Adrenal gland (tissue), 19 donors: ENCODE measurements at places on chromosomes 7 and 10. TPM values are rescaled to one million over a fixed set of nuclear protein-coding genes. Genes with fewer than 3 reads are reported as not detected.

- H3K36me3 ChIP-seq: no peaks in the 10 kb centered on the region
- H3K4me3 ChIP-seq: no peak overlapping the region
- H3K27ac ChIP-seq: peak overlapping the region; percentile 73
- no peak for DNase-seq
- no peaks in the 10 kb centered on the region for H3K27me3 ChIP-seq
- H3K4me1 ChIP-seq: peaks cover 8% of the 10 kb centered on the region
Observed at GRCh38 chr10:17001297-17001744, 128.3 kb downstream of the CUBN start.

- peak overlapping the region; percentile 80 for H3K4me3 ChIP-seq
- no peaks in the 10 kb centered on the region for H3K36me3 ChIP-seq
- peaks cover 14% of the 10 kb centered on the region for H3K4me1 ChIP-seq
- H3K27me3 ChIP-seq: no peaks in the 10 kb centered on the region
- H3K27ac ChIP-seq: peak overlapping the region; percentile 99
- peak; percentile 32 for DNase-seq
Observed at GRCh38 chr10:119651514-119652360, 557 bp downstream of the BAG3 start.

GRCh38 chr7:43482679-43483252, 100.1 kb upstream of the STK17A start:
- H3K27ac ChIP-seq: no peak overlapping the region
- H3K36me3 ChIP-seq: no peaks in the 10 kb centered on the region
- H3K4me1 ChIP-seq: no peaks in the 10 kb centered on the region
- H3K4me3 ChIP-seq: no peak overlapping the region
- H3K27me3 ChIP-seq: no peaks in the 10 kb centered on the region
- no peak for DNase-seq

DNA sequence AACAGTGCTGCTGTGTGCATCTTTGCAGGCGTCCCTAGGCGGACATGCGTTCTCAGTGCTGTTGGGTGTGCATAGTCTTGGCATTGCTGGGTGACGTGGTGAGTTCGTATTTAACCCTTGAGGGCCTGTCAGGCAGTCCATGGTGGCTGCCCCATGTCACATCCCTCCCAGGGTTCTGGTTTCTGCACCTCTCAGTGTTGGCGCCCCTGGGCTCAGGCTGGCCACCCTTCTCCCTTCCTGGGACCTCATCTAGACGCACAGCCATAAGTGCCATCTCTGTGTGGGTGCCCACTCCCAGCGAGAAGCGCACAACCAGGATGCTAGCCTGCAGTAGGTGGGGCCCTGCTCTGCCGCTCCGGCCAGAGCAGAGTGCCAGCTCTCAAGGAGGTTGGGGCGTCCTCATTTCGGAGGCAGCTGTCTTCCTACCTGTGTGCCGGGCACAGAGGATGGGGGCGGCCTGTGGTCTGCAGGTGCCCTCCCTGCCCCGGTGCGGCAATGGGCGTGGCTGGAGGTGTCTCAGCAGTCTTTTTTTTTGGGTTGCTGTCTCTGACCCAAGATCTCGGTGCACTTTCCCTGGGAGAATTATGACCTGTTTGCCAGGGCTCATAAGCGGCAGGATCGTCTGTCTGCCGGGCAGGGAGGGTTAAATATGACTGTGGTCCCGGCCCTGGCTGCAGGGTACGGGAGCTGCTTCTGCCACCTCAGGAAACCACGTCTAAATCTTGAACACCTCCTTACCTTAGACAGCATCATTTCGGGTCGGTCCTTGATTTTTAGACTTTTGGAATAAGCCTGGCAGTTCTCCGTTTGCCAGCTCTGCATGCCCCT, 6.5 kb downstream of the INPP5A start:
- no peak overlapping the region for H3K27ac ChIP-seq
- no peak overlapping the region for H3K4me3 ChIP-seq
- H3K27me3 ChIP-seq: no peaks in the 10 kb centered on the region
- DNase-seq: no peak
- H3K4me1 ChIP-seq: peaks cover 59% of the 10 kb centered on the region

GRCh38 chr7:100901921-100902332, 6.2 kb upstream of the ACHE start:
- no peak overlapping the region for H3K4me3 ChIP-seq
- no peaks in the 10 kb centered on the region for H3K36me3 ChIP-seq
- no peaks in the 10 kb centered on the region for H3K4me1 ChIP-seq
- DNase-seq: no peak
- peaks cover 19% of the 10 kb centered on the region for H3K27me3 ChIP-seq

- no peaks in the 10 kb centered on the region for H3K4me1 ChIP-seq
- H3K27ac ChIP-seq: no peak overlapping the region
- no peaks in the 10 kb centered on the region for H3K36me3 ChIP-seq
Observed at GRCh38 chr7:117401293-117402002, 25.8 kb downstream of the ASZ1 start.

DNA sequence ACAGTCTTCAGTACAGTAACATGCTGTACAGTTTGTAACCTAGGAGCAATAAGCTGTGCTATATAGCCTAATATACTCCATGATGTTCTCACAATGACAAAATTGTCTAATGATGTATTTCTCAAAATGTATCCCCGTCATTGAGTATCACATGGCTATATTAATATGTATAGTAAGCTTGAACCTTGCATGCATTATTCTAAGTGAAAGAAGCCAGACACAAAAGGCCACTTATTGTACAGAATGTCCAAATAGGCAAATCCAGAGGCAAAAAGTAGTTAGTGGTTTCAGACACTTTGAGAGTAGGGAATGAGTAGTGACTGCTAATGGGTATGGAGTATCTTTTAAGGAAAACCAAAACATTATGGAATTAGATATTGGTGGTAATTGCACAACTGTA, 545.1 kb downstream of the ATRNL1 start:
- H3K27ac ChIP-seq: no peak overlapping the region
- no peak overlapping the region for H3K4me3 ChIP-seq
- no peaks in the 10 kb centered on the region for H3K36me3 ChIP-seq
- no peaks in the 10 kb centered on the region for H3K27me3 ChIP-seq
- no peak for DNase-seq

Gene ETV1
- 69.5 TPM for total RNA-seq

Gene BCL7B
- 64.2 TPM for total RNA-seq

Gene CHAT
- not detected for total RNA-seq
